ENCODE measurements at places on chromosomes 7 and 10. TPM values are rescaled to one million over a fixed set of nuclear protein-coding genes. Genes with fewer than 3 reads are reported as not detected.

Gene LRMDA
- 2.8 TPM for total RNA-seq

Gene LEP
- total RNA-seq = not detected

Gene TFEC
- total RNA-seq = 4.4 TPM

Gene SPDYE11
- total RNA-seq = not detected

Gene BCAP29
- total RNA-seq = 126 TPM

Gene MYH16
- not detected for total RNA-seq

Gene ADAMTS14
- total RNA-seq = 3.7 TPM

DNA sequence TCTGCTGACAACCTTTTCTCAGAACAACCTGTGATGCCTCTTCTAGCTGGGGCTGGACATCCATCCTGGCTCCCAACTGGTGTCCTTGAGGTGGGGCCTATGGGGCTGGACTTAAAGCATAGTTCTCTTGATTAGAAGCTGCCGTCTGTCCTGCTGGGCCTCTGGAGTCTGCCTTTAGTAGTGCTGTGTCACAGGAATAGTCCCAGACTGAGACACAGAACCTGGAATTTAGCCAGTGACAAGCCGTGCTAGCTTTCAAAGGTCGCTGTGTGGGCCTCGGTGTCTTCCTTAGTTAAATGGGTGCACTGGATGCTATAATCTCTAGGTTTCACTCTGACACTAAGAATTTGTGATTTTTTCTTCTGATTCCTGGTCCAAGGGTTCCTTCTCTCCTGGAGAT, 41.2 kb downstream of the GPR141 start:
- no peak for DNase-seq
- H3K27me3 ChIP-seq = no peaks in the 10 kb centered on the region
- H3K4me1 ChIP-seq = no peaks in the 10 kb centered on the region
- H3K27ac ChIP-seq = peak overlapping the region; percentile 44

DNA sequence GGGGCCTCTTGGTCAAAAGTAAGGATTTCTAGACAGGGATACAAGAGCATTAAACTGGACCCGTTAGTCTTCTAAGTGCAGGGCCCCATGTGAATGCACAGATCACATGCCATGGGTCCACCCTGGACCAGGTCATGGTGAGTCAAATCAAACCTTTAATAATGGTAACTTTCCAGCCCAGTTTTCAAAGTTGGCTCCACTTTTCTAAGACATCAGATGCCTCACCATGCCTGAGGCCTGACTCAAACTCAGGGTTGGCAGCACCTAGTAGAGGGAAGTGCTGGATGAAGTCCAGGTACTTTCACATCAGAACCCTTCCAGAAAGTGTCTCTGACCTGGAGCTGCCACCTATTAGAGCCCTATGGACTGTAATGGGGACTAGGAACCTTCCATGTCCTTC, 9.7 kb upstream of the SMIM30 start:
- H3K27me3 ChIP-seq = no peaks in the 10 kb centered on the region
- no peak overlapping the region for H3K4me3 ChIP-seq
- no peak for DNase-seq
- no peak overlapping the region for H3K27ac ChIP-seq

DNA sequence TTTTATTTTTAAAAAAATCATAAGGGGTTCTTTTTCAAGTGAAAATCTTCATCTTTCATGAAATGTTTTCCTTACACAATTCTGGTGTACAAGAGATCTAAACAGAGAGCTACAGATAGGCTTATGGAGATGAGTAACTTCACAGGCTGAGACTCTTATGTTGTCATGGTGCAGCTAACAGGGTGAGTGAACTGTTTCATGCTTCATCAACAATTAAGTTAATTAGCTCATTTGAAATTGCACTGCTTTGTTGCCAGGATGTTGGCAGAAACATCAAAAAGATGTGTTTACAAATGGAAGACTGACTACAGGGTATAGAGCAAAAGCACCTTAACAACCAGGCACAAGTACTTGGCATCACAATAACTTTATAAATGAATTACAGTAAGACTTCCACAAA, 230.8 kb downstream of the FOXP2 start:
- no peaks in the 10 kb centered on the region for H3K4me1 ChIP-seq
- H3K36me3 ChIP-seq = no peaks in the 10 kb centered on the region
- H3K27ac ChIP-seq = no peak overlapping the region
- H3K4me3 ChIP-seq = no peak overlapping the region

DNA sequence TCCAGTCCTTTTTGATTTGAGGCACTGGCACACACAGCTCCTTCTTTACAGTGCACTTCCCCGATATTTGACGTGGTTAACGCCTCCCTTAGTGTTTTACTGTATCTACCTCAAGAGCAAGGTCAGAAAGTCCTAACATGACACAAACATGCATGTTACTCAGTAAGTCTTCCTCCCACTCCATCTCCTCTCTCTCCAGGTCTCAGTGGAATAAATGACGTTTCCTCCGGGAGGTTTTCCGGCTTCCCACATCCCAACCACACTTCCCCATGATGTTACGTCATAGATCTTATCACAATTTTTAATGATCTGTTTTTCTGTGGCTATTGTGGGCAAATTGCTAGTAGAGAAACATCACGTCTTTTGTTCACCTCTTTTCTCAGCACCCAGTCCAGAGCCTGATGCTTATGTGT, 165.7 kb downstream of the PTPN20 start:
- H3K27ac ChIP-seq = no peak overlapping the region
- no peak for DNase-seq
- no peak overlapping the region for H3K4me3 ChIP-seq
- no peaks in the 10 kb centered on the region for H3K36me3 ChIP-seq

DNA sequence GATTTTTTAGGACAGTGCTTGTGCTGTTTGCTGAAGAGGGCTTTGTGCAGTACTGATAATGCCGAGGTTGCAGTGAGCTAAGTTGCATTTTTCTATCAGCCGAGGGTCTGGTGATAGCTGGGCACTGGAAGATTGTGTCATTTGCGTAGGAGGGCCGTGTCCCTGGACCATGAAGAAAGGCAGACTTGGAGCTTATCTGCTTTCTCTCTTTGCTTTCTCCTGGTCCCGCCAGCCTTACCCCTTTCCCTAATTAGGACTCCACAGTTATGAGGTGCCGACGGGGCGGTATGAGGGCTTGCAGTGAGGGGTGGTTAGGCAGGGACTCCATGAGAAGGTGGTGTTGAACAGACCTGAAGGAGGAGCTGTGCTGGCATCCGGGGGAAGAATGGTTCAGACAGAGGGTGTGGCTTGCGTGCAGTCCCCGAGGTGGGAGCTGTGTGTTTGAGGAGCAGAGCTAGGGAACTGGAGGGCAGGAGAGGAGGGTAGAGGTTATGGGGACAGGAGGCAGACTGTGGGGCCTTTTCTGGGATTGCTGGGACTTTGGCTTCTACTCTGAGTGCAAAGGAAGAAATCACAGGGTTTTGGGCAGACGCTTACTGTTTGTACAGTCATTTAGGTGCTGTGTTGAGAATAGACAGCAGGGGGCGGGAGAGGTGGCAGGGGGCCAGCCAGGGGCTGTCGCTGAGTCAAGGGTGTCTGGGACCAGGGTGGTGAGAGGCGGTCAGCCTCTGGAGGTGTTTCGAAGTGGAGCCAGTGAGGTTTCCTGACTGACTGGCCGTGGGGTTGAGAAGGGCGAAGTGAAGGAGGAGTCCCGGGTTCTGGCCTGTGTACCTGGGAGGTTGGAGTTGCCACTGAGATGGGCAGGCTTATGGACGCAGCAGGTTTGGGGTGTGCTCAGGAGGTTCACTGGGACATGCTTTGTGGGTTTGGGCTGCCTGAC, 43.4 kb downstream of the PRF1 start:
- no peaks in the 10 kb centered on the region for H3K36me3 ChIP-seq
- no peak for DNase-seq
- no peak overlapping the region for H3K4me3 ChIP-seq
- H3K27ac ChIP-seq = no peak overlapping the region
- H3K4me1 ChIP-seq = peaks cover 5% of the 10 kb centered on the region
- H3K27me3 ChIP-seq = no peaks in the 10 kb centered on the region

DNA sequence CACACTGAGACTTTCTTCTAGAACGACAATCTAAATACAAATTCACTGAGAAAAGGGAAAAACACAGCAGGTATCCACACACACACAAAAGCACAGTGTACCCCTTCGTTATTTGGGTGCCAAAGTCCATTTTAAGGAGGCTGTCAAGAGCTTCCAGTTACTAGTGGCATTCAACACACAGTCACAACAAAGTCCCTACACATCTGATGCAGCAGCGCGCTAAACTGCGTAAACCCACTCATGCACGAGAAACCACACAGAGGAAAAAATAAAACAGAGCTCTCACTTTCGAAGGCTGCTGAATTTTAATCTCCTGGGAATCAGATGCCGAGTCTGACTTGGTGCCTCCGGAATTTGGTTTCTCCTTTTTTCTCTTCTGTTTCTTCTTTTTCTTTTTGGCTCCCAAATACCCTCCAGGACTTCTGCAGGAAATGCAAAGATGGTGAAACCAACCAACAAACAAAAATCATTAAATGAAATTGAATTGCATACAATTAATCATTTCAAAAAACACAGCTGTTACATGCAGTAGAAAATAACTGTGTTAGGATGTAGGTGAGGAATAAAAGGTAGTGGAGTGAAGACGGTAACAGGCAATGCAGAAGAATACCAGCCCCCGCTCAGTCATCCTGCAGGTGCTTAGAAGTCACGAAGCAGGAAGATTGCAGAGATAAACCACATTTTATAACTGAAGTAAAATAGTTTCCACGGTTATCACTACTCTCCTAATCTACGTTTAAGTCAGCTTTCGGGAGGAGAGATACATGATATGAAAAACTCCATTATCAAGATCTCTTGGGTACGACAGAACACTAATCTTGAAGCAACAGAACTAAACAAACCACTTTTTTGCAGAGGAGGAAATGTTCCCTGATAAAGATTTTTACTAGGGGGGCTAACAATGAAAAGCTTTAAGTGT, 27.1 kb downstream of the NMT2 start:
- no peak for DNase-seq
- no peaks in the 10 kb centered on the region for H3K4me1 ChIP-seq
- no peak overlapping the region for H3K27ac ChIP-seq
- no peaks in the 10 kb centered on the region for H3K36me3 ChIP-seq

GRCh38 chr10:69069090-69070042, 18.5 kb upstream of the SRGN start:
- no peak for DNase-seq
- no peak overlapping the region for H3K4me3 ChIP-seq
- H3K27ac ChIP-seq = no peak overlapping the region
- H3K36me3 ChIP-seq = no peaks in the 10 kb centered on the region

GRCh38 chr7:127807340-127807739, 155.3 kb downstream of the SND1 start:
- H3K4me1 ChIP-seq = no peaks in the 10 kb centered on the region
- no peak for DNase-seq
- H3K27me3 ChIP-seq = no peaks in the 10 kb centered on the region
- H3K4me3 ChIP-seq = no peak overlapping the region

DNA sequence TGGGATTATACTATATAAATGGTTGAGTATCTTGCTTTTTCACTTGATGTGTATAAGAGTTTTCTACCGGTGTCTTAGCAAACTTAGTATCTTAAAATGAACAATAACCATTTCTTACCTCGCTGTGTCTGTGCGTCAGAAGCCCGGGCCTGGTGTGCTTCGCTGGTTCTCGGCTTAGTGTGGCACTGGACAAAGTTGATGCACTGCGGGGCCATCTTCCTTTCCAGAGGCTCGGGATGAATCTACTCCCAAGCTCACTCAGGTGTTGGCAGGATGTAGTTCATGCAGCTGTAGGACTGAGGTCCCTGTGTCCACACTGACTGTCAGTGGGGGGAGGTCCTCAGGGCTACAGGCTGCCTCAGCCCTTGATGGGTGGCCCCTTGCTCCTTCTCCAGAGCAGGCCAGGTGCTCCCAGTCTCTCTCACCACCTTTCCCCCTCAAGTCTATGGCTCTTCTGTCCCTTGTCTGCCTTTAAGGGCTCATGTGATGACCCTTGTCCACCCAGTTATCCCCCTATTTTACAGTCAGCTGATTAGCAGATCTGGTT, 227.8 kb downstream of the GLRX3 start:
- H3K36me3 ChIP-seq = no peaks in the 10 kb centered on the region
- H3K4me1 ChIP-seq = no peaks in the 10 kb centered on the region
- no peak overlapping the region for H3K27ac ChIP-seq
- no peak for DNase-seq
- H3K4me3 ChIP-seq = no peak overlapping the region
- H3K27me3 ChIP-seq = no peaks in the 10 kb centered on the region

- no peak overlapping the region for H3K4me3 ChIP-seq
- H3K36me3 ChIP-seq = no peaks in the 10 kb centered on the region
- no peaks in the 10 kb centered on the region for H3K27me3 ChIP-seq
Observed at GRCh38 chr10:95963991-95964389, 56.2 kb downstream of the CC2D2B start.

DNA sequence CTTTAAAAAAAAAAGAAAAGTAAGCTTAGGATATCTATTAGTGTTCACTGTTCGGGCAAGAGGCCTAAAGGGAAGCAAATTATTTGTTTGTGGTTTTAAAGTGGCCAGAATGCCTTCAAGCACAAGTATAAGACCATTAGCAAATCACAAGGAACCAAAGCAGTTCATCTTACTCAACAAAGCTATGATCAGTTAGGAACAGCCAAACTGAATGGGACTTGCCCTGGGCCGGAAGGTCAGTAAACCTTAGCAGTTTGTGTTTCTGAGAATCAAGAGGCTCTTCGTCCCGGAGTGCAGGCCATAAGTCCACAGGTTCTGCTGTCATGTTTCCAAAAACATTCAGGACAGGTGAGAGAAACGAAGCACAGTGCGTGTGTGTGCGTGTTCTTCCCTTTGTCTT, 4.5 kb downstream of the FBXW4 start:
- DNase-seq = no peak
- H3K36me3 ChIP-seq = no peaks in the 10 kb centered on the region
- no peak overlapping the region for H3K27ac ChIP-seq

DNA sequence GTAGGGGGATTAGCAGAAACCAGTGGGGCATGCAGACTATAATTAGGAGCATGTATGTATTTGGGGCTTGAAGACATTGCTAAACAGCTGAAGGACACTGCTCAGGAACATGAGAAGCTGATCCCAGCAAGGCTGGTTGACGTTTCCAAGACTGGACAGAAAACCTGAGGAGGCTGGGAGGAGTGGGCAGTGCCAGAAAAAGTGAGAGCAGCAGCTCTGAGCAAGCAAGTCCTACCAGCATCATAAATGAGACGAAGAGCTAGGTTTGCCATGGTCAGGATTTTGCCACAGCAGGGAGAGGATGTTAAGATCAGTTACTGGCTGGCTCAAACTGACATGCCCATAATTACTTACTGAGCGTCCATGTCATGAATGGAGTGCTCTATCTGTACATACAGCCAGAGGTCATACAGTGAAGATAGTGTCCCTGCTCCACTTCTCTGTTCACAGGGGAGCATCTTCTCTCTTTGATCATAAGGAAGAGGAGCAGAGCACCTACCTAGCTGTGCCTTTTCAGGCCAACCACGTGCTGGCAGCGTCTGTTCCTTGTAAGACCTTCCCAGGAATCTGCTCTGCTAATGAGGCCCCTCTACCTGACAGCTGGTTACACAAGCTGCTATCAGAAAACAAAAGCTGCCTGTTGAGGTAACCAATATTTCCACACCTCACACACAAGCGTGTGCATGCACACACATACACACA, 44.7 kb downstream of the PDE1C start:
- H3K4me3 ChIP-seq = no peak overlapping the region
- H3K4me1 ChIP-seq = no peaks in the 10 kb centered on the region
- no peaks in the 10 kb centered on the region for H3K27me3 ChIP-seq
- DNase-seq = no peak

Data from uterus (tissue), 4 donors.